ENCODE measurements at places on chromosomes 3 and 15.

DNA sequence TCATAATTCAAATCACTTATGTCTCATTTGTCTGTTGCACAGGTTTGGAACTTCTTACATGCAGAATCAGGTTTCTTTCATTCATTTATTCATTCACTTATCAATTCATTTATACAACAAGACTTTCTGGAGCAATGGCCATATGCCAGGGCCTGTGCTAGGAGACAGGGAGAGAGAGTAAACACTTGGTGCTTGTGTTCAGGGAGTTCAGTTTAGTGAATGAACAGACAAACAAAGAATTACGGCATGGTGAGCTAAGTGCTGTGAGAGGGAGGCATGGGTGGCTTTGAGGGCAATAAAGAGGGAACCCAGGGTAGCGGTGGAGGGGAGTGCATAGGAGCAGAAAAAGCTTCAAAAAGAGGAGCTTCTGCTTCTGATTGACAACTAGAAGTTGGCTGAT, 8.5 kb upstream of the IREB2 start:
- DNase-seq: no peak

DNA sequence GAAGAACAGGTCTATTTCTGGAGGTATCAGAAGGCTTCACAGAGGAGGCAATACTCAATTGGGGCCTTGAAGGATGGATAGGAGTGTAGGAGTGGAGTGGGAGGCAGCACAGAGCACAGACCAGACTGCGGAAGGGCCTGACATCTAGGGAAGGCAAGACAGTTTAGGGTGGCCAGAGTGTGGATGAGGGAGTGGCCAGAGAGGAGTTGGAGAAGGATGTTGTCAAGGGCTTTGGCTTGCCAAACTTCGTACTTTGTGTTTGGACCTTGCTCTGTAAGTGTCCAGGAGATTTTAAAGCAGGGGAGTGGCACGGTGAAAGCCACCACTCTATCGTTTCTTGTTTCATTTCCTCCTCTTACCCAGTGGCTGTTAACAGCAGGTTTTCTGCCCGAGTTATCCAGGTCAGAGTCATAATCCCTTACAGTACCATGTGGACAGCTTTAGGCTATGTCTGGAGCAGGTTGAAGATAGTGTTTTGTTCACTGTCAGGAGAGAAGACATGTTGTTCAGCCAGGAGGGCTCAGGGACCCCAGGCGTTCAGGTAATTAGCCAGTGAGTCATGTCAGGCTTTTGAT, 12.3 kb downstream of the SMAD3 start:
- DNase-seq: no peak

DNA sequence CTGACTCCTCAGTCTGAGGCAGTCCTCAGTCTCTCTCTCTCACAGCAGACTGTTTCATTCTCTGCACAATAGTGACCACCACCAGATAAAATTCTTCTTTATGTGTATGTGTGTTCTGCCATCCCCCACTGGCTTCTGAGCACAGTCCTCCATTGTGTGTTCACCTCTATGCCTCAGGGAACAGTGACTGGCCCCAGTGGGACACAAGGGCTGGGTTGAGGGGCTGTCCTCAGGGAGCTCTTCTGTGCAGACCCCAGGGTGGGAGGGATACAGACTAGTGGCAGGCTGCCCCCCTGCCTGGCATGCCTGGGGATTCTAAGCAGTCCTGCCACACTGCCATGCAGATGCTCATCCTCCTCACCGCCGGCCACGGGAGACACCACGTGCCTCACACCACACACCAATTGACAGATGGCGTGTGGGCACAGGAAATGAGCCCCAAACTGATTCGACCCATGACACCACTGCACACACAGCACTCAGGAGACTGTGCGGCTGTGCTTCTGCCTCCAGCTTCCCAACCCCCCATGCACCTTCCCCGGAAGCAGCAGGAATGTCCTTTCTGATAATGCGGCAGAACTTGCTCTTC, 237.6 kb upstream of the CHRNA7 start:
- DNase-seq: no peak

DNA sequence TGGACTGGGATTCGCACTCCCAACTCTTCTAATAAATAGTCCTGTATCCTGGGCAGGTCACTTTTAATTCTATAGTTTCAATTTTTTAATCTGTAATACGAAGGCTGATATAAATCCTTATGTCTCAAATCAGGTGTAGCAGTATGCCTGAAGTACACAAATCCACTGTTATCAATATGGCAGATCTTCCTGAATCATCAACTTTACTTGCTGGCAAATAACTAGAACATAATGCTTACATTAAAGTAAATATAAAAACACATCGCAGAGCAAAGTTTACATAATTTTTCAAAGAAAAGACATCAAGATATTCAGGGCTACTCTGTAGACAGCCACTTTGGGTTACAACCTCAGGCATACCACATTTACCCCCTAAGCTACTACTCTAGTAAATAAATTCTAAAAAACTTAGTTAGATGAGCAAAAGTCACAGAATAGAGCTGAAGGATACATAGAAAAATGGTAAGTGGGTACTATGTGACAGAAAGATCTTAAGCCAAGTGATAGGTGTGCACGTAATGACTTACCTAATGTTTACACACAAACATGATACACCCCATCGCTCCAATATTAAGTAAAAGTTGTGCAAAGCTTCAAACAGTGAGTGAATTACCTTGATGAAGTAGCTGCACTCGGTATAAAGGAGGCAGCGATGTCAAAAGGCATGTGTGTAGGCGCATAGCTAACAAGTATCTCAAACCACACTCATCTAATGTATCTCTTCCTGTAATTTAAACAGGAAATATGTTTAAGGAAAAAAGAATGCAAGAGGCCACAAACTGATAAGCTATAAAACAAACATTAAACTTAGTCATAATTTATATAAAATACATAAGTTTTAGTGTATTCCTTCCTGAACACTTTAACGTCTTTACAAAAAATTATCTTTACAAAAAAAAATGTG, 127.9 kb downstream of the DMXL2 start:
- DNase-seq: no peak

- no peak for DNase-seq
These were observed 43.8 kb downstream of the GRIP2 start for GRCh38 chr3:14496351-14496750.

DNA sequence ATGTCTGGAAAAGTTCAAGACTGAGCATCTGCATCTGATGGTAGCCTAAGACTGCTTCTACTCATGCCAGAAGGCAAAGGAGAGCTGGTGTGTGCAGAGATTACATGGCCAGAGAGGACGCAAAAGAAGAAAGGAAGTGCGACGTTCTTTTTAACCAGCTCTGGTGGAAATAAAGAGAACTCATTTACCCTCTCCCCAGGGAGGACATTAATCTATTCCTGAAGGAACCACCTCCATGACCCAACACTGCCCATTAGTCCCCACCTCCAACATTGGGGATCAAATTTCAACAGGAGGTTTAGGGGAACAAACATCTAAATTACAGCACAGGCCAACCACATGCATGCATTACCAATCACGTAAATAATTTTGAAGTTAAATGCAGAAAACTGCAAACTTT, 1.5 kb upstream of the NCK1 start:
- no peak for DNase-seq

GRCh38 chr3:127252446-127252845, 35.4 kb downstream of the PRR20G start:
- no peak for DNase-seq

DNA sequence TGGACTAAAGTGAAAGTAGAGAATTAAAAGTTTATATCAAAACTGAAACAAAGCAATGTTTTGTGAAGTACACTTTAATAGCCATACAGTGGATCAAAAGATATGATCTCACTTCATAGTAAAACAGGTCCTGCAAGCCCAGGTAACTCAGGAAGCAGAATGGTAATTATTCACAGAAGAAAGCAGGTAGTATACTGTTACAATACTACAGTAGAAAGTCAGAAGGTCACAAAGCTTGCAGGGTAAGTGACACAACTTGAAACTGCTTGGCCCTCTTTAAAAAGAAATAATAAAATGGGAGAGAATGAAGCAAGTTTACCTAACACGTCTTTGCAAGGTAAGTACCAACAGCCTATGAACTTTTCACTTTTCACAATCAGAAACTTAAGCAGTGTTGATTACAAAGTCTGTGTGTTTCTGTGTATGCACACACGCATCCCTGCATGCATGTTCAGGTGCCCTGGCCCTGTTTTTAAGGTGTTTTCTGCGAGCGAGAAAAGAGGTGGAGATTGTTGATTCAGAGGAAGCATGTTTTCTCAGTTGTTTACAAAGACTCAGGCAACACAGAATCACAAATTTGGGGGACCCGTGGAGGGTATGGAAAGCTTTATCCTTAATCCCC, at the start of gene NAALADL2:
Gene NAALADL2, plus strand, starts transcription at position 221 of the 622 bp plus-strand sequence.
- DNase-seq: no peak

DNA sequence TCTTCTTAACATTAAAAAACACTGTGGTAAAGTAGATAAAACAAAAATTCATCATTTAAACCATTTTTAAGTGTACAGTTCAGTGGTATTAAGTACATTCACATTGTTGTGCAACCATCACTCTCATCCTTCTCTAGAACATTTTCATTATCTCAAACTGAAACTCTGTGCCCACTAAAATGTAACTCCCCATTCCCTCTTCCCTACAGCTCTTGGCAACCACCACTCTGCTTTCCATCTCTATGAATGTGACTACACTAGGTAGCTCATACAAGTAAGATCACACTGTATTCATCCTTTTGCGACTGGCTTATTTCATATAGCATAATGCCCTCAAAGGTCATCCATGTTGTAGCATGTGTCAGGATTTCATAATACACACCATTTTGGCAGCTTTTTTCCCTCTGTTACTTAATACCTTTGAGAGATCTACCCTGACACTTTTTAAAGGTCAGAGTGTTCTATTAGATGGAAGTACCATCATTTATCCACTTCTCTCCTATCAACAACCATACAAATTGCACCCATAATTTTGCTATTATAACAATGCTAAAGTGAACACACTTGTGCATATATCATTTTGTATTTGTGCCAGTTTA, 42.9 kb upstream of the FRMD4B start:
- no peak for DNase-seq

DNA sequence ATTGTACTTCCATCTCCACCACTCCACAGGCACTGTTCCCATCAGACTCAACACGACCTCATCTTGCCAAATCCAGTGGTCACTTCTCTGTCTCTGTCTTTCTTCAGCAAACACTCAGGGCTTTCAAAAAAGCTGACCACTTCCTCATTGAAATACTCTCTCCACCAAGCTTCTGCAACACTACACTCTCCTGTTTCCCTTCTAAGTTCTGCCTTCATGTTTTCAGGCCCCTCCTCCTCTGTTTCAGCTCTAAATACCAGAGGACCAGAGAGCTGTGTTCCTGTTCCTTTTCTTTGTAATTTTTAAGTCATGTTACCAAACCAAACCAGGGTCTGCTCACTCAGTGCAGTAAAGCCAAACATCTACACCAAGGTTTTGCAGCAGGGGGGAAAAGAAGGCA, 33.8 kb upstream of the ACP3 start:
- DNase-seq: no peak

GRCh38 chr3:39106851-39107387, 508 bp downstream of the GORASP1 start:
- no peak for DNase-seq

DNA sequence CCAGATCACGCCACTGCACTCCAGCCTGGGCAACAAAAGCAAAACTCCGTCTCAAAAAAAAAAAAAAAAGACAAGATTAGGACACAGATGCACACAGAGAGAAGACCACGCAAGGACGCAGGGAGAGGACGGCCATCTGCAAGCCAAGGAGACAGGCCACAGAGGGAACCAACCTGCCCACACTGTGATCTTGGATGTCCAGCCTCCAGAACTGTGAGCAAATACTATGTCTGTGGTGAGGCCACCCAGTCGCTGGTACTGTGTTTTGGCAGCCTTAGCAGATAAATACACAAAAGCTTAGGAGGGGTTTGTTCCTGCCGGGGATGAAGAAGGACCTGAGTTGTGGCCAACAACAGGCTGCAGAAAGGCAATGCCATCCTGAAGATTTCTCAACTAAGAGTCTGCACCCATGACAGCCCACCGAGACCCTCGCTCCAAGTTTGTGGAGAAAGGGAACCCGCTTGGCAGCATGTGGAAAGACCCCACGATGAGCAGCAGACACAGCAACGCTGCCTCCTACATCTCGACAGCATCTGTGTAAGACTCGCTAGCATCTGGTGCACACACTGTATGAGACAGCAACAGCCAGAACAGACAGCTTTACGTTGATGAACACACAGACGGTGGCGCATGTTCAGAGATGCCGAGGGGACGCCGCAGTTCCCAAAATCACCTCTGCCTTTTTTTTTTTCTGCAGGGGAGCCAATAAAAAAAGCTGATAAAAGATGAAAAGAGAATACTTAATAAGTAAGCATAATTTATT, 13.7 kb downstream of the CYFIP1 start:
- DNase-seq: no peak

DNA sequence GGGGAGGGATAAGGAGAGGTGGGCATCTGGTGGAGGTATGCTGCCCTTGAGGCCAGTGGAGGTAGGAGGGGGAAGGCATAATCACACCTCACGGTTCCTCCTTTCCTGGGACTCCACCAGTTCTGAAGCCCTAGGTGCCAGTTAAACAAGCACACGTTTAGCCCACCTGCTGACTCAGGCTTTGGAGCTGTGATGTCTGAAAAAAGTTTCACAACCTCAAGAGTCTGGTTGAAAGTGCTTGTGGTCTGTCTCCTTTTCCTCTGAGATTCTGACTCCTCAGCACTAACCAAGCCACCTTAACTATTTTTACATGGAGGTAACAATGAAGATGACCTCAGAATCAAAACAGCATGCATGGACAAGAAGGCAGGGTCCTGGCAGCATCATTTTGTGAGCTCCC, 23.0 kb downstream of the HPS3 start:
- peak; percentile 38 for DNase-seq

DNA sequence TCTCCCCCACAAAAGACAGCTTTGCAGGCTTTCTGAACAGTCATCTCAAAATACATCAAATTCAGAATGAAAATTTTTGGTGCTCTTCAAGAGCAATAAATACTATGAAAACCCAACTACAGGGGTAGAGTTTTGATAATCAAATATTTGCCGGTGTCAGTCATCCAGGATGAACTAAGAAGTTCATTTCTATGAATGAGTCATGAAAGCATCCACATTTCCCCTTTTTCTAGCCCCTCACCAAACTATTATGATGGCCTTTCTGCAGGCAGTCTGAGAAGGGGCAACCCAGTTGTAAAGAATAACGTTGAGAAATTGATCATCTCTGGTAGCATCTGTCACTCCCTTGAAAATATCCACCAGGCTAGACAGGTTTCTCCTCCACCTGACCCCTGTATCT, 3.1 kb upstream of the LPCAT4 start:
- no peak for DNase-seq

GRCh38 chr3:72738752-72739530, 109.3 kb downstream of the SHQ1 start:
- DNase-seq: peak; percentile 79

- no peak for DNase-seq
These were observed 39.2 kb downstream of the TMEM158 start for GRCh38 chr3:45186871-45187270.

DNA sequence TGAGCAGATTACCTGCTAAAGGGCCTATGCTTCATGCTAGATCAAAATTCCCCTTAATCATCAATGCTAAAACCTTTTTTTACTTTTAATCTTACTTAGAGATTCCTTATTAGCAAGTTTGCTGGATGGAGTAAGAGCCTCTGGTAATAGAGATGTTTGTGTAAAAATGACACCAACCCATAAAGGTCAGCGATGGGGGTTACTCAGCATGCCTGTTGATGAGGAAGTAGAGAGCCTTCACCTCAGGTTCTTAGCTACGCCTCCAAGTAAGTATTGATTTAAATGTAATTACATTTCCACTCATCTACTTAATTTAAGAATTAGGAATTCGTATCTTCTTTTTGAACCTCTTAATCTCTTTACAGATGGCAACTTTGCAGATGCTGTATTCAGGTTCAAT, 38.8 kb downstream of the DNAJC13 start:
- DNase-seq: no peak

All from activated CD4-positive, alpha-beta T cell treated with anti-CD3 and anti-CD28 coated beads for 48 hours (primary cell).